ENCODE measurements at places on chromosomes 6 and 20.

DNA sequence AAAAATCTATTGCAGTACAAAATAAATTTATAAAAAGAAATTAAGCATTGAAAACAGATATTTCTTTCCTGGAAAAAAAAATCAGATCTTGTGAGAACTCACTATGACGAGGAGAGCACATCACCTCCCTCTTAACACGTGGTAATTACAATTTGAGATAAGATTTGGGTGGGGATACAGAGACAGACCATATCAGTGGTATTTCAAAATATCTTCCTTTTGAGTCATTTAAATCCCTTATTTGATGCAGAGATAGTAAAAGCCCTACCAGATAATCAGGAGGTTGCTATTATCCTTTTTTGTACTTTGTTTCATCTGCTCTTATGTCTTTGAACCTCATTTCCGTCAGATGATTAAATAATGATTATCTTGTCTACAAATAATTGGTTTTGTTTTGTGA is 800.4 kb downstream of the KIF16B start:
- DNase-seq, result no peak

- no peak for DNase-seq
Measured at GRCh38 chr6:166476061-166476591, 93.4 kb upstream of the MPC1 start.

GRCh38 chr6:111939902-111940301 is 66.7 kb upstream of the FYN start:
- no peak for DNase-seq

DNA sequence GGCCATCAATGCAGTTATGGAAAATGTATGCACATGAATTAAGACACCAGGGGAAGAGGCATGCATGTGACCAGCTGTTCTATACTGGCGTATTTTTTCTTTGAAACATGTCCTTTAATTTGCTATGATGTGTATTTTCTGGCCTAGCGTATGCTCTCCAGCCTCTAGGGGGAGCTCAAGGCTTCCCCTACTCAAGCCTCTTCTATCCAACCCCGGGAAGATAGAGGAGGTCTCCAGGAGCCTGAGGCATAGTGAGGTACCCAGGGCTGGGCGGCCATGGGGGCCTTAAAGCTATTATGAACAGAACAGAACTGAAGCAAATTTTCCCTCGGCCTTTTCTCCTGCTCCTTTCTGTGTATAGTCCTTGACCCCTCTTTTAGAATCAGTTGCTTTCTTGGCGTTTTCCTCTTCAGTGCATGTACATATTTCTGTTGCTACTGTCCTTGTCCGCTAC is 528.9 kb downstream of the MAFB start:
- peak; percentile 18 for DNase-seq

DNA sequence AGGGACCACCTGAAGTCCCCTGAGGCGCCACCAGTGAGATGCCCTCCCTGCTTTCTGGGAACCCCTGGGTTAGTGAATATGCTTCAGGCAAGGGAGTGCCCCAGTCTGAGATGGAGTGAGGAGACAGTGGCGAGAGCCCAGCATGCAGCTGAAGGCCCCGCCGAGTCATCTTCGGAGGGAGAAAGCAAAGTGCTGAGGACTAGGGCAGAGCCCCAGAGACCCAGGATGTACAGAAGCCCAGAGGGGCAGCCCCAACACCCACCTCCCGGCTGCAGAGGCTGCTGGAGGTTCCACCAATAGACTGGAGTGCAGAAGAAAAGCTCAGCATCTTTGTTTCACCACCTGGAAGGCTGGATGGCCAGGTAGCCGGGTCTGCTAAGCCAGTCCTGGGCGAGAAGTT is 14.1 kb downstream of the ANKRD60 start:
- DNase-seq, result no peak

- peak; percentile 10 for DNase-seq
Measured at GRCh38 chr6:23890543-23891227, 235.3 kb upstream of the NRSN1 start.

- DNase-seq, result no peak
Measured at GRCh38 chr6:3711776-3712175, 39.7 kb downstream of the PXDC1 start.

DNA sequence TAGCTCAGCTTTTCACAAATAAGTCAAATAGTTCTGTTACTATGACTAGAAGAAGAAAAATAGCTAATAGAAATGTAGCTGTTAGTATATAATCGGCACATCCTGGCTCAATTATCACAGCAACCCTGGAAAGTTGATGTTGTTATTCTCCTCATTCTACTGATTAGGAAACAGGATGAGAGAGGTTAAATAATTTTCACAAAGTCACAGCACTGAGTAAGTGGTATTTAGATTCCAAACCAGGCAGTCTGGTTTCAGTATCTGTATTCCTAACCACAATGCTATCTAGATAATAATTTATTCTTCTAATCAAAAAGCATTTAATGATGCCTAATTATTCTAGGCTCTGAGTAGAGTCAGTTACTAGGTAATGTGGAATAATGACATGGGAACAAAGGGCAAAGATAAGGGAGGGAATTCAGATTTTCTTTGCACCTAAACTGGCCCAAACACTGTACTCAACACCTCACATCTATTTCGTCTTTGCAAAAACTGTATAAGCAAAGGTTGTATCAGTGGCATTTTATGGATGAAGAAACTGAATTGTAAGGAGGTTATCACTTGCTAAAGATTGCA is 51.3 kb downstream of the PDE7B start:
- no peak for DNase-seq

GRCh38 chr6:81744131-81744530 is 8.3 kb downstream of the TENT5A start:
- no peak for DNase-seq

DNA sequence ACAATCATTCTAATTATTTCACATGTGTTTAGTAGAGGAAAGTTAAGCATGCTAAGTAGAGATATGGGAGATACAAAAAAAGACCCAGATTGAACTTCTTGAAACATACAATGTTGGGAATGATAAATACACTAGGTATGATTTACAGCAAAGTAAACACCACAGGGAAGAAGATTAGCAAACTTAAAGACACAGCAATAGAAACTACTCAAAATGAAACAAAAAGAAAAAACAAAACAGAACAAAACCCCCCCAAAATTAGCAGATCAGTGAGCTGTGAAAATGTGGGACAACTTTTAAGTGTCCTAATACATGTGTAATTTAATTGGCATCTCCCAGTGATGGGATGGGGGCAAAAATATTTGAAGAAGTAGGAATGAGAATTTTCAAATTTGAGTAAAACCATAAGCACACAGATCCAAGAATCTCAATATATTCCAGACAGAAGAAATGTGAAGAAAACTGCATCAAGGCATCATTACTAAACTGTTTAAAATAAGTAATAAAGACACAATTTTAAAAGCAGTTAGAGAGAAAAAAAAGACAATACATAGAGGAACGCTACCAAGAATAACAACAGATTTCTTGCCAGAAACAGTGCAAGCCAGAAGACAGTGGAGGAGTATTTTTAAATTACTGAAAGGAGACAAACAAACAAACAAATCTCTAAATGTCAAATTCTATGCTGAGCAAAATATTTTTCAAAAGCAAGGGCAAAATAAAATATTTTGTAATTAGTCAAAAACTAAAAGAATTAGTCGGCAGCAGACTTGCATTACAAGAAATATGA is 473.7 kb downstream of the QKI start:
- no peak for DNase-seq

DNA sequence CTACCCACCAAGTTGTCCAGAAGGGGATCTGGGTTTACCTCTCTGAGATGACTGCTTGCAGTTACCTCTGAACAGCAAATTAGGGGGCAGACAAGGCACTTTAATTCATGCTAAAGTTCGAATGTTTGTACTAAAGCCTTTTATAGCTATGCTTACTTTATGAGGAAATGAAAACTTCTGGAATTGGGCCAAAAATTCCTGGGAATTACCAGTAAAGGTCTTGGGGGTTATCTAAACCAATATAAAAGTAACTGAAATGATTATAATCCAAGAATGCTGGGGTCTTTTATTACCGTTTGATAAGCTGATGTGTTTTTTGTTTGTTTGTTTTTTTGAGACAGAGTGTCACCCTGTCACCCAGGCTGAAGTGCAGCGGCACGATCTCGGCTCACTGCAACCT is 7.9 kb upstream of the LZTS3 start:
- no peak for DNase-seq

GRCh38 chr6:36815962-36816735 is 23.1 kb downstream of the CPNE5 start:
- DNase-seq, result no peak

- no peak for DNase-seq
Measured at GRCh38 chr20:12055161-12055560, 137.5 kb downstream of the BTBD3 start.

DNA sequence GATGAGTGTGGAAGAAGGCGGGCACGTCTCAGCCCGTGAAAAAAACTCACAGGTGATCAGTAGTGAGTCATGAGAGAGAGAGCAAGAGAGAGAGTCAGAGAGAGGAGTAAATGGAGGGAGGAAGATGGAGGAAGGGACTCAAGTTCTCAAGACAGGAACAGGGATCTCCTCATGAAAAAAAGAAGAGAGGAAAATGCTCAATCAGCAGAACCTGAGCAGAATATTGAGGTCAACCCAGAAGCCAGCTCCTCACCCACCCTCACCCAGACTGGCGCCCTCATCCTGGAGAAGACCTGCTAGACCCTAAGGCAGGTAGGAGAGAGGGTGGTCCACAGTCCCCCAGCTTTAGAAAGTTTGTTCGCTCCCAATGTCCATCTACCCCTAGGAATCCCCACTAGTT is 4.8 kb downstream of the UBD start:
- no peak for DNase-seq

- no peak for DNase-seq
Measured at GRCh38 chr20:57667924-57668782, 41.7 kb downstream of the PMEPA1 start.

All from T1000 (cell line).